GM13977 (cell line): ENCODE measurements at places on chromosomes 6 and 20.
A peak's percentile ranks its signal among the peaks of the same experiment; 100 is the strongest.

GRCh38 chr20:54458219-54458618 is 17.2 kb upstream of the DOK5 start:
- DNase-seq, result no peak

DNA sequence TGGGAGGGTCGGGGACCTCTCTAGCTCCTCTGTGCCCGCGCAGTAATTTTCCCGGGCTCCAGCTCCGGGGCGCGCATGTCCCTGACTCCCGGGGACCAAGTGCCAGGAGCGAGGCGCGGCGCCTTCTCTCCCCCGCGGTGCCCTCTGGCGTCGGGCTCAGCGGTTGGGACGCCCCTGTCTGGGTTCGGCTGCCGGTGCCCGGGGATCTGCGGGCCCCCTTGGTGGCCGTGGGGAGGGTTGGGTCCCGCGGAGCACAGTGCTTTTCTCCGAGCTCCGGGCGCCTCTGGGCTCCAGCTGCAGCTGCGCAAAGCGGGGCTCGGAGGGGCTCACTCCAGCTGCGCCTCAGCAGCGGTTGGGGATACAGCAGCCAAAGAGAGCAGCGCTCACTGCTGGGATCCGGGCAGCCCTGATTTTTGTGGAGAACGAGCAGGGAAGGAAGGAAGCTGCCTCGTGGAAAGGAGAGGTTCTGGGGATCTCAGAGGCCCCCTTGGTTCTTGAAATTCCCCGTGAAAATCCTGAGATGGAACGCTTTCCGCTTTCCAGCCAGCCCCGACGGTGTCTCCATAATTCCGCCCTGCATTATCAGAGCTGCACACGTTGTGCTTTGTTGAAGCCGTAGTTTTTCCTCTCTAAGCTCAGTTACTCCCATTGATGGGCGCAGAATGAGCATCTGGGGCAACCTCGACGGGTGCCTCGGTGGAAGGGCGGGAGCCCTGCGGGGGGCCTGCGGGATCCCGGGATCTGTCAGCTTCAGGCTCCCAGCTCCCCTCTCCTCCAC is 861 bp downstream of the PPP1R14C start:
- no peak for DNase-seq

DNA sequence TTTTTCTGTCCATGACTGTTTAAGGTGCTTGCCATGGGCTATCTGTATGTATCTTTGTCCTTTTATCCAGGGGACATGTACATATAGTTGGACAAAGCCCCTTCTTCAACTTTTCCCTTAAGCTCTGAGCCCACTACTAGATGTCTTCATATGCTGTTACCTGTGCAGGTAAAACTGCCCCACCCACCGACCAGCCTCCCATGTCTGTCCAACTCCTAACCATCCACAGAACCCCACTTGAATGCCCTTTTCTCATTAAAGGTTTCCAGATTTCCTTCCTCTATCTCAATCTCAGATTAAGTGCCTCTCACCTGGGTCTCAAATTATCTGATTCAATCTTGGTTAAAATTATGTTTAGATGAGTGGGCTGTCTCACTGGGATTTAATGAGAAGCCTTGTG is 136.3 kb downstream of the RNASET2 start:
- DNase-seq, result no peak

DNA sequence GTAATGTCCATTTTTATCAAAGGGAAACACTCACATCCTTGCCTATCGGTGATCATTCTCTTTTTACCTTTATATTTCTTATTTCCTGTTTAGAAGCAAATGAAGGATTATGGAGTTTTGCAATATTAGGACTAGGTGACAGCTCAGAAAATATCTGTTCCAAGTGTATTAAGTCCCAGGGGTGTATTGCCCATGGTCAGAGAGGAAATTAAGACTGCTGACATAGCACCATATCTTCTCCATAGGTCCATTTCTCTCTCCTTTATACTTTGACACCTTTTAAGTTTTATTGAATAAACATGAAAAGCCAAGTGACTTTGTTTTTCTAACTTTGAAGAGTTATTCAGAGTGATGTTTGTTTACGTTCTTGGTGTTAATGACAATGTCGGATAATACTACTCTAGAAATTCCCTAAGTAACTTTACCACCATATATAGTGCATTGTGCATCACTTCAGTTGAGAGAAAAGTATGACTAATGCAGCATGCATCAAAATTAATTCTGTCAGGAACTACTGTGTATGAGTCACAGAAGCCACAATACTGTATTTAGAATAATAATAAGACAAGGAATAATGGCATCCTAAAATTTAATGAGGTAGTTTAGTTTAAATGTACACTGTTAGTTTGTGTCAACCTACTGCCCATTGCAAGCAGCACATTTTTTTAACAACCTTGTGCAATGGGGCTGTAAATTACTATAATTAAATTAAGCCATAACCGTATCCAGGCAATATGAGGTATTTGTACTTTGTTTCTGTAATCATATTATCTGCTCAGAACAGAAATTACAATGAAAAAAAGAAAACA is 474.4 kb upstream of the RNF217 start:
- DNase-seq, result no peak

DNA sequence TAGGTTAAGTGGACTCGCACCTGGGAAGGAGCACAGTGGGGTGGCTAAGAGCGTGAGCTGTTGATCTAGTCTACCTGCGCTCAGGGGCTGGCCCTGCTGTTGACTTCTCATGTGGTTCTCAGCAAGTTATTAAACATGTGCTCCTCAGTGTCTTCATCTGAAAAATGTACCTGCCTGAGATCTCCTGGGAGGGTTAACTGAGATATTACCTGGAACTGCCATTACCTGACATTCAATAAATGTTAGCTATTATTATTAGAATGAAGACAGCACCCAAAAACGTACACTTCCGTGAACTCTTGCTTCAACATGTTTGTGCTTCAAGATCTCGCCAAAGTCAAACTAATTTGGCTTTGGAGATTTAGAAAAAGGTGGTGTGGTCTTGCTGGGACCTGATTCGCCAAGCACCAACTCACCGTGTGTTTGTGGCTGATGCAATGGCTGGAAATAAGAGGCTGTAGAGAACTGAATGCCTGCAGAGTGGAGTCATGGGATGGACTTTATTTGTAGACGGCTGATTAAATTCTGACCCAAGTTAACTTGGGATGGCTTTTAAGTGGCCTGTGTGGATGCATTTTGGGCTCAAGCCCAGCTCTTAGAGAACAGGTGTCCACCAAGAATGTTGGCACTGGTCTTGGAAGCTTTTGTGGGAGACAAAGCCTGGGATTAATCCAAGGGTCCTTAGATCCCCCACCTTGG is 692.9 kb downstream of the QKI start:
- no peak for DNase-seq

DNA sequence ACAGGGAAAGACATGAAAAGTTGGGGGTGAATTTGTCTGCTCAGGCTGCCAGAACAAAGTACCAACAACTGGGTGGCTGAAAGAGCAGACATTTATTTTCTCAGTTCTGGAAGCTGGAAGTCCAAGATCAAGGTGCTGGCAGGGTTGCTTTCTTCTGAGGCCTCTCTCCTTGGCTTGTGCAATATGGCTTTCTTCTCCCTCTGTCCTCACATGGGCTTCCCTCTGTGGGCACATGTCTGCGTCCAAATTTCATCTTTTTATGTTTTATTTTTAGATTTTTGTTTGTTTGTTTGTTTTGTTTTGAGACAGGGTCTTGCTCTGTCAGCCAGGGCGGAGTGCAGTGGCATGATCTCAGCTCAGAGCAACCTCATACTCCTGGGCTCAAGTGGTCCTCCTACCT is 6.2 kb upstream of the SYNJ2 start:
- no peak for DNase-seq

DNA sequence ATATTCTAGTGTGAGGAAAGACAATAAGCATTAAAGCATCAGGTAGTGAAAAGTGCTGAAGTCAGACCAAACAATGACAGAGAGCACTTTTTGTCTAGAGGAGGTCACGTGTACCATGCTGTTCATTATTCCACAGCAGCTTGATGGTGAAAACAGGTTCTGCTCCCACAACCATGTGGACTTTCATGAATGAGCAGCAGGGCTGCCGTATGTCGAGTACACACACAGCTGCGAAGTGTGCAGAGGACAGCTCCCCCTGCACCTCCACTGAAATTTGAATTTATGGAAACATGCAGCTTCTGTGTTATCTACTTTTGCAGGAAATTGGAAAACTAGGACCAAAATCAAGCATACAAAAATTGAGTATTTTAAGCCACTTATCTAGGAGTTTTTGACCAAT is 85.3 kb downstream of the MAP7 start:
- no peak for DNase-seq

DNA sequence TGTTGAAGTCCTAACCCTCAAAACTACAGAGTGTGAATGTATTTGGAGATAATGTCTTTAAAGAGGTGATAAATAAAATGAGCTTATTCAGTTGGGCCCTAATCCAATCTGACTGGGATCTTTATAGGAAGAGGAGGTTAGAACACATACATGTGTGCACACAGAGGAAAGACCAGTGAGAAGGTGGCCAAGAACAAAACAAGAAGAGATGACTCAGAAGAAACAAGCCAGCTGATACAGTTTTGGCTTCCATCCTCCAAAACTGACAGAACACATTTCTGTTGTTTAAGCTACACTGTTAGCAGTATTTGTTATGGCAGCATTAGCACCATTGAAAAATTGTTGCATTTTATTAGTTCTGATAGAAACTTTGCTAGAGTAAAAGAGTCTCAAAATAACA is 609.3 kb upstream of the IMPG1 start:
- no peak for DNase-seq

DNA sequence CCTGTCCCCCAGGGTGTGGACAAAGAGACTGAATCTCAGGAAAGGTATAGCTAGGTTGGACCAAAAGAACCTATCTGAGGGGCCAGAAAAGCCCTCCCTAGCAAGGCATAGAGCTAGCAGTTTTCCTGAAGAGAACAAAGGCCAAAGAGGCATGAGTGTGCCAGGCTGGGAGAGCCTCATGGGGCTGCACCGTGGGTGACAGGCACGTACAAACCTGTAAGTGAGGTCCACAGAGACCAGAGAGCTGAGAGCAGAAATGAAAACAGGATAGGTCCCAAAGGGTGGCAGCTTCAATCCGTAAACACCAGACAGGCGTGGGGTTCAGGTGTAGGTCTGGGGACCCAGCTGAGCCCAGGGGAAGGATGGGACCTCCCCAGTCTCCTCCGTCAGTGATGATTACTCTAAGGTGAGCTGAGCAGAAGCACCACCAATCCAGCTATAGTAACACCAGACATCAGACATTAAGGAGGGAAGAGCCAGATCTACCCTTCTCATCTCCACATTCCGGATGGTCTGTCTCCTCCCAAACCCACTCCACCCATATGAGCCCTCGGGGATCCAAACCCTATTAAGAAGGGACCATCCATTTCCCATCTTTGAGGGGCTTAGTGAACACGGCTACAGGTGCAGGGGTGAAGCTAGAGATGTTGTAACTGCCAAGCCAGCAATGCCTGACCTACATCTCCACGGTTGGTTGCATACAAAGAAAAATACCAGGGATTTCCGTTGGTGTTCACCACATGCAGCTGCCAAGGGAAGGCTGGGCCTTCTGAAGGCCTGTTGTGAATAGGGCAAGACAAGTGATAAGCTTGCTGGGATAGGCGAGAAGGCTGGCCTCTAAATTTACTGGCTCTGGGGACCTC is 38.3 kb downstream of the BCL2L1 start:
- no peak for DNase-seq

DNA sequence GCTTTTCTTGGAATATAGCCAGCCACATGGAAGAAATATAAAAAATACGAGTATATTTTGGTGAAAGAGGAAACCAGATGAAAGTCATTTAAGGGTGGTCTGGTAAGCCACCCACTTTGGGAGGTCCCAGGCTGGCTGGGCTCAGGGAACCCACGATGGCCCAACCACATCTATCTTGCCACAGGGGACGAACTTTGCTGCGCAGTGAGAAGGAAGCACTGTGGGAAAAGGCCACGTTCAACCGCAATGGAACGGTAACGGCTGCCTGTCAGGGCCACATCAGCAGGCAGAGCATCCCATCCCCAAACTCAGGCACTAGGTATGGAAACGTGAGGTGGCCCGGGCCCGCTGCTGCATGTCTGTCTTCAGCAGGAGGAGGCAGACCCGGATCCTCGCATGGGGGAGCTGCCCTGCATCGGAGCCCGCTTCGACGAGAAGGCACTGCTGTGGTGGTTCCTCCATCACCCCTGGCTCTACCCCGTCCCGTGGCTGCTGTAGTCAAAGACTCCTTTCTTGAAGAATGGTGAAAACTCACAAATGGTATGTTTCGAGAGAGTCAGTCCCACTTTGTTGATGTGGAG is 300.4 kb downstream of the KIF16B start:
- no peak for DNase-seq

DNA sequence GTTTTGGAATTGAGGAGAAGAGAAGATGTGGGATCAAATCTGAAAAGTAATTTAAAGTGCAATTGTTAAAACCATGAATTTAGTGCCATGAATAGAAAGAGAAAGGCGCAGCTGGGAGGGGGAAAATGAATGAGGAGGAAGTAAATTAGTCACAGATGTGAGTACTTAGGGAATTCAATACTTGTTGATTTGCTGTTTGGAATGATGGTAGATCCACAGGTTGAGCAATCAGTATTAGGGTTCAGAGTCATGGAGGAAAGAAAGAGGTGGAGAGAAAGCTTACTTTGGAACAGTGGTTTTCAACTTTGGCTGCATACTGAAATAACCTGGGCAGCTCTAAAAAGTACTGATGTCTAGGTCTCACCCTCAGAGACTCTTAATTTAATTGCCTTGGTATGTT is 229.7 kb upstream of the ASCC3 start:
- DNase-seq, result no peak

DNA sequence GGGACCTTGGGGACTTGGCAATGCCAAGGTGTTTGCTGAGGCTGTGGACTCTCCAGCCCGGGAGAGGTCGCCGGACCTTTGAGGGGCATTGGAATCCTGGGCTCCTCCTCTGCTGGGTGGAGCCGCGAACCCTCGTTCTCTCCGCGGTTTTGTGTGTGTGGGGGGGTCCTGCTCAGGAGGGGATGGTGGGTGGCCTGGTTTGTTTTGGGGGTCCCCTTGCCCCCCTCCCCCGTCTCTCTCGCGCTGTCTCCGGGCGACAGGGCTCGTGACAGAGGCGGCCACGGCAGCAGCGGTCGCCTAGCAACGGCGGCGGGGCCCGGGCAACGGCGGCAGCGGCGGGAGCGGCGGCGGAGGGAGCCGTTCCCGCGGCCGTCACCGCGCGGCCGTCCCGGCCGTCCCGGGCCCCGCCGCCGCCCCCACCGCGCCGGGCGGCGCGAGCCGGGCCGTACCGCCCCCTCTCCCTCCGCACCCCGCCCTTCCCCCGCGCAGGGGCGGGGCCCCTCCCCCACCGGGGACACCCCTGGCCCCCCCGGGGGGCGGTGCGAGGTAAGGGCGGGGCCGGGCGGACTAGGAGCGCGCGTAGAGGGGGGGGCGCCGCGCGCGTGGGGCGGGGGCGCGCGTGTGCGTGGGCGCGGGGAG is 7.8 kb downstream of the SYNGAP1 start:
- DNase-seq, result peak; percentile 85

GRCh38 chr20:52751571-52751970 is 220.6 kb upstream of the TSHZ2 start:
- DNase-seq, result no peak
